ENCODE measurements at places on chromosomes 6 and 20.

DNA sequence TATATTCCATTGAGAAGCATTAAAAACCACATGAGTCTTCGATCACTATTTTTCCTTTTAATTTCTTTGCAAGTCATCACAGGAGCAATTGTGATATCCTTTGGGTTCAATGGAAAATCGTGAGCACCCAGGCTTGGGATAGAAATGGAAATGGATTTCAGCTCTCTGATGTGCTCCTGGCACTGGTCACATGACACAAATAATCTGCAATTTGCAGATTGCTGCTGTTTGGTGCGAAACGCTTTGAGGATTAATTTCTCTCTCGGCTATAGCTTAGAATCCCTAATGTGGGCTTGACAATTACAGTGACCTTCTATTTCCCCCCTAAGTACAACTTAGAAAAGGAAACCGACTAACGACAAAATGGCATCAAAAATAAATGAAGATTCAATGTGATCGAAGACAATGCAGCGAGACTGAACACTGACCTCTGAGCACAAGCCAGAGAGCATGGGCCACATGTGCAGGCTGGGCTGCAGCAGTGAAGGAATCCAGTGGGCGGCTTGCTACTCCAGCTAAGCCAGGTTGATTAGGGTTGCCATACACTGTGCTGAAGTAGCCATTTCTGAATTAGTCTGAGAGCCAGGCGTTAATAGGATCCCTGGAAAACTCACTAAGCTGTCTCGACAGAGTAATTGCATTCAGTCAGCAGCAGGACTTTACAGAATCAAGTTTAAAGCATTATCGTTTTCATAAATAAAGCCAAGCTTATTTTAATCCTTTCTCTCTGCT lies 301.8 kb upstream of the AGPAT4 start:
- DNase-seq: no peak

DNA sequence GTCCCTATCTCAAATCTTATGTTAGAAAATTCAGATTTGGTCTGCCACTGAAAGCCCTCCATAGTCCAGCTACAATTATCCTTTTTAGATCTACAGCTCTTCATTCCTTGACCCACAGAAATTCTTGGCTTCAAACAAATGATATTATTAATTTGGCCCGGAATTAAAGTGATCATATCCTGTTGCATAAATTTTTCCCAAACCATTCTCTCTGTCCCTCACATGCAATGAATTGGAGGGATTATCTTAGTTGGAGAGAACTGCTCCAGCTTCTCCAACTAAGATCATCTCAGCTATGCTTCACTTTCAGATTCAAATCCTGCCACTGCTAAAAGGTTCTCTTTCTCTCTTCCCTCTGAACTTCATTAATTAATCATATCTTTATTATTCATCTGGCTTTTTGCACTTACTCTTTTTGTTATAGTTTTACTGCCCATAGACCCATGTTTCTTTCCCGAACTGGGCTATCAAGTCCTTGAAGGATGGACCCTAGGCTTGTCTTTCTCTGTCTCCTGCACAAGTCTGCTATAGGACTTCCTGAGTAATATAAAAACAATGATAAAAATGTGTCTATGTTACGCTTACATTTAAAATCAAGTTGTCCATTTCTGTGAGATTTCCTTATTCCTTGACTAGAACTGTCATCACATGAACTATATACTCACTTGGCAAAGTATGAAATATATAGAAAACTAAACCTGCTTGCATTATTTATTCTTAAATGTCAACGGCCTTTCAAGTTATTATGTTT lies 493.9 kb upstream of the MARCKS start:
- DNase-seq: no peak

- DNase-seq: no peak
Measured at GRCh38 chr6:37531437-37532036, 31.8 kb upstream of the CCDC167 start.

DNA sequence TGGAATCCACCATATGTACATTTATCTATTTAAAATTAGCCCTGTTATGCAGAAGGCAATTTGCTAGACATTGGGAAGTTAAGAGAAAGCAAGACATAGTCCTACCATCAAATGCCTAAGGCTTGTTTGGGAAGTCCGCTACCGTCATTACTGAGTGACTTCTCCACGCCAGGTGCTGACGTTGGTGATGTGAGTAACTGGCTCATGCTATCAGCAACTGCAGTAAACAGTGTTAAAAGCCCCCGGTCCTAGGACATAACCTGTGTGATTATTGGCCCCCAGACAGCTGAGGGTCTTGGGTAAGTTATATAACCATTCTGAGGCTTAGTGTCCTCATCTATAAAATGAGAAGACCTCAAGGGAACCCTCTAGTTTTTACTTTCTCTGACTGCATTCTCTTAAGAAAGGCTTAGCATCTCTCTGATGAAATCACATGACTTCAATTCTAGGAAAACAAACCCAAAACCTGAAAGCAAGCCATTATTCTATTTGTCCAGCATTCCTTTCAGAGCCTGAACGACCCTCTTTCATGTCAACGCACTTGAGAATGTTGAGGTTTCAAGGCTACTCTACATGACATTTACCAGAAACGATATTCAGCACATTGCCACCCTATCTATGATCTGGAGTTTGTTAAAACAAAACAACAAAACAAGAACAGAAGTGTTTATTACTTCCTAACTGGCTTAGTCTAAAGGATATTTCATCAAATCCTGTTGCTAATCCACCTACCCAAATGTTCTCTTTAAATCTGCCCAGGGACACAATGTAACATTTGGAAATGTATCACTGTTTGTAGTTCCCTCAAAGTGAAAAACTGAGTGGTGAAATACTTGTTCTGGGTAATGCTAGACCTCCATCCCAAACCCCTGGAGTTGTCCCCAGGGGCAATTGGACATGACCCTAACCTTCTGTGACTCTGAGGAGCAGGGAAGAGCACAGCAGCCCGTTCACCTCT lies 133.8 kb downstream of the BTBD3 start:
- no peak for DNase-seq

GRCh38 chr6:92180090-92180489 lies 1239.3 kb downstream of the EPHA7 start:
- DNase-seq: no peak

DNA sequence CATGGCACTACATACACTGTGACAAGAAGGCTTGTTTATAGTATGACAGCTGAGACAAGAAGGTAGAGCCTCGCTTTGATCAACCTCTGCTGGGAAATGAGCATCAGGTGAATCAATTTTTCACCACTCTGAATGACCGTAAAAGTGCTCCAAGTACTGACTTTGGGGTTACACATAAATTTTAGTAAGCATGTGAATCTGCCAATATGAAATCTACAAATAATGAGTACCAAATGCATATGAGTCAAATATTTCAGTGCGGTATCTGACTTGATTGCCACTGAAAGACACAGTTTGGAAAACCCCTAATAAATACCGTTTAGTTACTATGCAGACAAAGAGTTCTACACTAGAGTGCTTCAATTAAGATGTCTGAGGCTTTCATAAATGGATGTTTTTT lies 77.8 kb downstream of the ATG5 start:
- no peak for DNase-seq

GRCh38 chr6:139967497-139967896 lies 593.0 kb upstream of the CITED2 start:
- no peak for DNase-seq

- DNase-seq: no peak
Measured at GRCh38 chr20:19099596-19100545, 112.6 kb upstream of the SLC24A3 start.

DNA sequence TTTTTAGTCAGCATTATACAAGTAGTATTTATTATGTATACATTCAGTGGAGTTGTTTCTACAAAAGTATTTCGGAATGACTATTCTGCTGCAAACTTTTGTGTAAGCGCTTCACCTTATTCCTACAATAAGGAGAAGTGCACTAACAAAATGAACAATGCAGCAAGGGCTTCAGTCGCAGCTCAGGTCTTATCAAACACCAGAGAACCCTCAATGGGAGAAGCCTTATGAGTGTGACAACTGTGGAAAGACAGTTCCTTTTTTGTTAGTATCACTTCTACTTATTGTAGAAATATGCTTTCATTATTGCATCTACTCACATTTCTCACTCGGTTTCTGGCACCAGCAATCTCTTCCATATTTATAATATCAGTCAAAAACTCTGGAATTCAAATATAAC lies 18.8 kb downstream of the ZKSCAN3 start:
- no peak for DNase-seq

DNA sequence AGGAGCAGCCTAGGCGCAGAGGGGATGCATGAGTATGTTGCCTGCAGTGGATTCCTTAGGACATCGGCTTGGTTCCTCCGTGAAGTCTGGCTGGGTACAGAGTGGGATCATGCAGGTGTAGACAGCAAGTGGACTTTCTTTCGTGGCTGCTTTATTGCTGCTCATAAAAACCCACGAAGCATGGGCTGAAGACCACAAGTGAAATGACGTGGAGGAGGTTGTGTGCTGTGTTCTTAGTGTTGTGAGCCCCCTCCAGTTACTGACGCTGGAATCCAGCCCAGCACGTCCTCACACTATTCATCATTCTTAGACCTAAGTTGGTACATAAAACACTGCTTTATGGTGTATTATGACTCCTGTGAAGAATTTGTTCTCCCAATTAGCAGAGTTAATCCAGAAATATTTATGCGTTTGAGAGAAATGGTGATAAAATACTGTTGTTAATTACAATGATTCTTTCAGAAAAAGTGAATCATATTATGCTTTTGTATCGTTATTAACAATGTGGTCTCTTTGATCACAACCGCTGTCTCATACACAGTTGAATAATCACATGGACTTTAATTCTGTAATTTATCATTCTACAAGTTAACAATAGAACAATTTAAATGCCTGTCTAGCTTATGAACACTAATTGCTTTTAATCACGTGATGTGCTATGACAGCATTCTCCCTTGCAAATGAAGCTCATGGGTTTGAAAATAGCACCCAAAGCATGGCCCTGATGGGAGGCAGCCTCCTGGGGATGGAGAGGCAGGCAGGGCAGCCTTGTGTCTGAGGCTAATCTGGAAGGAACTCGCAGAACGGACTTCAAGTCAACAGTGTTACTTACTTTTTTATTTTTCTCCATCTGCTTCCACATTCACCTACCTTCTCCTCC lies 233.9 kb upstream of the SYNDIG1 start:
- DNase-seq: no peak

- DNase-seq: no peak
Measured at GRCh38 chr6:4029687-4030086, 49.2 kb downstream of the FAM217A start.

GRCh38 chr20:3866464-3866863 lies 19.8 kb downstream of the MAVS start:
- DNase-seq: no peak

GRCh38 chr6:111890988-111891387 lies 17.7 kb upstream of the FYN start:
- no peak for DNase-seq

DNA sequence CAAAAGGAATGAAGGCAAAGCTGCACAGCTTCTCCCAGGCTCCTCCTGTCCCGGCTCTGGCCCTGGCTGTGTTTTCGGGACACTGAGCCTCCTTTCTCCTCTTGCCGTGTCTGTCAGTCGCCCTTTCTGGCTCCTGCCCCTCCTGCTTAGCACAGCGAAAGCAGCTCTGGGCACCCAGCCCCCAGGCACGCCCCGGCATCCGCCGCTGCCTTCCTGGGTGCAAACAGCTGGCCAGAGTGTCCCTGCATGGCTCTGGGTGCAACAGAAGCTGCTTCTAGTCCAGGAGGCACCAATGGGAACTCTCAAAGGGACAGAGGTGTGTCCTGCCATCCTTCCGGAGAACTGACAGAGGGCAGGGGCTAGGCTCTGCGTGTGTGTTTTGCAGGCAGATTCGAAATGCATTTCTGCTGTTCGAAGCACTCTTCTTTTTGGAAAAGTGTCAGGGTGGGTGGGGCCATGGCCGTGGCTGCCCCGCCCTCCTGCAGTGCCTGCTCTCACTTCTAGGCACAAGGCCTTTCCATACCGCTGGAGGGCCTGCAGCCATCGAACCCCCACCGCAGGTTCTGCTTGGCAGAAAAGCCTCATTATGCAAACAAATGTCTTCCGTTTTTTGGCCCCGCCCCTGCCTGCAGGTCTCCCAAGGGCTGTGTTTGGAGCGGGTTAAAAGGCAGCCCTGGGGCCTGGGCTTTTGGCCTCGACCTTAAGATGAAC lies 15.5 kb downstream of the COL9A3 start:
- DNase-seq: no peak

DNA sequence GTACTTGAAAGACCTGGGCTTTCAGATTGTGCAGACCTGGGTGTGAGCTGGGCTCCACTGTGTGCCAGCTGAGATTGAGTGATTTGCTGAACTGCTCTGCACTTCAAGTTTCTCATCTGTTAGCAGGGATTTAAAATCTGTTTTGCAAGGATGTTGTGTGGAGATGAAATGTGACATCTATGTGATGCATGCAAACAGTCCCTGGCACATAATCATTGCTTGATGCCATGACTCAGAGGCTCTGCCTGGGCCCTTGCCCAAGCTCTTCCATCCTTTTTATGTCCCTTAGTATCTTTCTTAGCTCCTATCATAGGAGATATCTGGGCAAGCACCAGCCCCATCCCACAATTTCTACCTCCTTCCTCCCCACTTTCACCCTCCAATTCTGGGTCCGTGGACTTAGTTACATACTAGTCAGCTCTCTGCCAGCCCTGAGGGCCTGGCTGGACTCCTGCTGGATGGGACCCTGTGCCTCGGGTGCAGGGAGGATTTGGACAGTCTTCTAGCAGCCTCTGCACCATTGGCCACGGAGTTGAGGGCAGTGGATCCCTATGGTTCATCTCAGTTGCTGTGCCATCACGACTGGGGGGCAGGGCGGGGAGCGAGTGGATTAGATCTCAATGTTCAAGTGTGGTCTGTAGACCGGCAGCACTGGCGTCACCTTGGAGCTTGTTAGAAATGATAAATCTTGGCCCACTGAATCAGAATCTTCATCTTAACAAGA lies 103.6 kb downstream of the MAP3K7 start:
- no peak for DNase-seq

DNA sequence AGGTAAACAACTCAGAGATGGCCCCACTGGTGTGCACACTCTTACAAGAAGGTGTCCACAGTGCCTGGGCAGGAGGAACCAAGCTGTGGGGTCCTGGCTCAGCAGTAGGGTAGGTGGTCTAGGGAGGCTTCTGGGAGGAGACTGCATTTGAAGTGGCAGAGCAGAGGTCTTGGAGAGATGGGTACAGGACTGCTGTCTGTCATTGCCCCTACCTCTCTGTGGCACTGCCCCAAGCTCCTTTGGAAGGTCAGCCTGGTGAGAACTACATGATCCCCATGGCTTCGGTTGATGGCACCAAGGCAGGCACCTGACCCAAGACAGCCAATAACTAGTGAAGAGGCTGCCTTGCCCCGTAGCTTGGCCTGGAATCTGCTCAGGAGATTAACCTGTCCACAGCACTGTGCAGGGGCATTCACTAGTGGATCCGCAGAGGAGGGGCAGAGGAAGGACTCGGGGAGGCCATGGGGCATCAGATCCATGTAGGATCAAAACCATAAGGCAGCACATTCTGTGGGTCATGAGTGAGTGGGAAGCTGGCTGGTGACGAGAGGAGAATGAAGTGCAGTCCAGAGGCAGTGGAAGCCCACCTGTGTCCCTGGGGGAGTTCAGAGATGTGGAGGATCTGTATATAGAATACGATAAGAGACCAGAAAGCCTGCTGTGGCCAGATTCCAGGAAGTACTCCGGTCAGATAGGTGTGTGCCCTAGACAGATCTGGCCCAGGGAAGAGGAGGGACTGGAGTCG lies 162.0 kb downstream of the GRM4 start:
- no peak for DNase-seq

GRCh38 chr20:20404633-20405032 lies 36.7 kb downstream of the INSM1 start:
- no peak for DNase-seq

Data from COR-L47 (cell line).